SW 1271 (cell line): ENCODE measurements at places on chromosomes 5 and 9.

DNA sequence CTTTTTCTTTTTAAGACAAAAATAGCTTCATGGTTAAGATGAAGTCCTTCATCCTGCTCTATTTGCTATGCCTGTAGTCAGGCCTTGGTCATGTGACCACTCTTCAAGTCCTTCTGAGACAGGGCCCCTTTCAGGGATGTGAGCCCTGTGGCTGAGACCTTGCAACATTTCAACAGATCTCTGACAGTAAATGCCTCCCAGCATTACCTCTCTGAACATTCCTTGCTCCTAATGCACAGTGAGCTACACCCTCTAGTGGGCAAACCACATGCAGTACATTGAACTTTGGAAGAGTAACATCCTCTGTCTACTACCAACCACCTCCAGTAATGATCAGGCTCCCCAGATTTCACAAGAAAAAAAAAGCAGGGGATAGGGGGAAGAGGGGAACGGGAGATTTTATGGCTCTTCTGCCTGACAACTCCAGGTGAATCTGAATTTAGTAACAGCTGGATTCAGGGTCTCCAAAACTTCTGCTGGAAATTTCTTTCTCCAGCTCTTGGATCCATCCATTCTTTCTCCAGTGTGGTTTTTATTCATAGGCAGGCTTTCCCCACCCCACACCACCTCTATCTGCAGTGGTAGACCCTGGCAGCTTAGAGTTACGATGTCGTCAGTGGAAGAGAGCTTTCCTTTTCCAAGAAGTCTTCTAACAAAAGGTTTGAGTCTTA, 8.9 kb upstream of the FBXO38 start:
- DNase-seq = peak; percentile 65

DNA sequence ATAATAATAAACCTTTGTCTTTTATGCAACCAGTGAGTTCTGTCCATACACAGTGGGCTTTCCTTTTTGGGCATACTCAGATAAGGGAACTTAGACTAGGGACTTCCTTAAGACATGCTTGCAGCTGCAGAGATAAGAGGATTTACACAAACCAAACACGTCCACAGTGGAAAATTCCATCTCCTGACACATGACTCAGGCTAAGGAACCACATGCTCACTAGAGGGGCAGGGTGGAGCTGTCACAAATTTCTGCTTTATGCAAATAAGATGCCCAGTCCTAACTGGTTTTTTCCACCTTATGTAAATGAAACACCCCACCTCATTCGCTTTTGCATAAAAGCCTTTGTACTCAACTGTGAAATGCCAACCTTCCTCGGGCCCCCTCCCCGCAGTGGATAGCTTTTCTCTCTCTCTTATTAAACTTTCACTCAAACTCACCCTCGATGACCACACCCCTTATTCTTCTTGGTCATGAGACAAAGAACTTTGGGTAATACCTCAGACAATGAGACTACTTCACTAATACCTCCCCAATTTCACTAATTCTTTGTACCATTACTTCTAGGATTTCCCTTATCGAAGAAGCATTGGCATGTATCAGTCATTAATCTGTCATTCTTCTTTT, 170.3 kb upstream of the FTMT start:
- no peak for DNase-seq

DNA sequence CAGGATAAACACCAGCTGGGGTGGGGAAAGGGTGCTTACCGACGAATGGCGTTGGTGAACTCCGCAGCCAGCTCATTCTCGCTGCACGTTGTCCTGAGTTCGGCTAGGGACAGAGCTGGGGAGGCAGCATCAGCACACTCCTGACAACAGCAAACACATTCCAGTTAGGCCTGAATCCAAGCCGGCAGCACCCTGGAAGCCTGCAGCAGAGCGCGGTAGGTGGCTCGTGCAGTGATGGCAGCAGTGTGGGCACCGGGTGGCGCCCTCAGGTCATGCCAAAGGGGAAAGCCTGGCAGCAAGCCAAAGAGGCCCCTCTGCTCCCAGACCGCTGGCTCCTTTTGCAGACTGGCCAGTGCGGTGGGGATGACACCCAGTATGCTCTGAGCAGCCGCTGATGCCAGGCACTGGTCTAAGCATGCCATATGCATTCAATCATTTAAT, 66.9 kb downstream of the DCP2 start:
- no peak for DNase-seq

- DNase-seq = no peak
These were observed 36.4 kb upstream of the TCF7 start for GRCh38 chr5:134077926-134078580.

GRCh38 chr5:77356740-77357139, 135.4 kb downstream of the WDR41 start:
- no peak for DNase-seq

DNA sequence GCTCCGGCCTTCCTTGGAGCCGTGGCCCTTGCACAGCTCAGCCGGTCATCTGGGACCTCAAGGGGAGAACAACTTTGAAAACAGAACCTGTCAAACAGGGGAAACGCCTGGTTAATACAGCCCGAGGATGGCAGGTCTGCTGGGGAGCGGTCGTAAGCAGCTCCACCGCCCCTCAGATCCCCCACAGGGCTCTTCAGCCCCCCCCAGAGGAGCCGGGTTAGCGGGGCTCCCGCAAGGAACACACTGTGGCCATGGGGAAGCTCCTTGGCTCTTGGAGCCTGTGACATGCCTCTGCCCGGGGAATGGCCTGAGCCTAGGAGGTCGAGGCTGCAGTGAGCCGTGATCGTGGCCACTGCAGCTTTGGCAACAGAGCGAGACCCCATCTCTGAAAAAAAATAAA, 6.8 kb downstream of the TMEM250 start:
- DNase-seq = no peak

DNA sequence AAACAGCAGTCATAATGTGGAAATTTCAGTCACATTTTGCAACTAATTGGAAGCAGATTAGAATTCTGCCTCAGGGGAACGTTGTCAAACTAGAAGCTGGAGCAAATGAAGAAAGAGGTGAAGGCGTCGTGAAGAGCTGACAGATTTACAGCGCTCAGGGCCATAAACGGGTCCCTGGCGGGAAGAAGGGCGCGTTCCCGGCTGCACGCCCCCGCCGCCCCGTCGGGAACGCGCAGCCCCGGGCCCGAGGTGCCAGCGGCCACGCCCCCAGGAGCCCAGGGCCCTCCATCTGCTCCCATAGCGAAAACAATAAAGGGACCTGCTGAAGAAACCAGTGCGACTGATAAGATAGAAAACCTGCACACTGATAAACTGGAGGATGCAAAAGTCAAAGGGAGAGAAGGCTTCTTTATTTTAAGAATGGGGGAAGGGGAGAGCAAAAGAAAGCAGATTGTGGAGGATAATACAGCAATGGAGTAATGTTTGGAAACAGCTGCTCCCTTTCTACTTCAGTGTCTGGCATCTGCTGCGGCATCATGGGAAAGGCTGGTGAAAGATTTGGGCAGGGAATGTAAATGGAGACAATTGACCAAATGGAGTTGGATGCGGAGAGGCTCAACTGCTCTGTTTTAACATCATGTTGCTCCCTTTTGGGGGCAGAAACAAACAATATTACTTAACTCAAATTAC, 11.1 kb downstream of the ZNF608 start:
- DNase-seq = no peak

- no peak for DNase-seq
These were observed 295.7 kb downstream of the ARHGEF28 start for GRCh38 chr5:73921741-73922140.

DNA sequence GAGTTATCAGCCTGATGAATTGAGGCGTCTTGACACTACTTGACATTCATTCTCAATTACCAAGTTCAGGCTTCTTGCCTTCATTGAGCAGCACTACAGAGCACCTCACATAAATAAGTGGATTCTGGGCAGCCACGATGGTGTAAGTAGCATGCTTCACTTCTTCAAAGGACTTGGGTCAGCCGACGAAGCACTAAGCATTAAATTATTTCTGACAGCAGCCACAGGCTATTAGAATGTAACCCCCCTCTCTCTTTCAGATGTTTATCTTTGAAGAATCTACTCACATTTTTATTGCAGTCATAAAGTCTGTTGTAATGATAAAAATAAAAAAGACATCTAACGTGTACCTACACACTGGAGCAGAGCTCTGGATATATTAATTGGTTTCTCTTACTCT, 45.9 kb upstream of the VPS13A start:
- DNase-seq = no peak

DNA sequence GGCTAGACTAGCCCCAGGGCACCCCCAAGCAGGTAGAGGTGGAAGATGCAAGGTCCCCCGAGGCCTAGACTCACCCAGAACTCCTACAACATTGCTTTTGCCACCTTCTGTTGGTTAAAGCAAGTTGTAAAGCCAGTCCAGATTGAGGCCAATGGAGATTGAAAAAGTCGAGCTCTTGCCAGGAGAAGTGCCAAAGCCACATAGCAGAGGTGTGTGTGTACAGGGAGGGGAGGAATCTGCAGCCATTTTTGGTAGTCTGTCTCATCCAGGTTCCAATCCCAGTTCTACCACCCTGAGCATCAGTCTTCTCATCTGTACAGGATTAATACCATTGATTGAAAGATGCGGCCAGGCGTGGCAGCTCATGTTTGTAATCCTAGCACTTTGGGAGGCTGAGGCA, 12.3 kb upstream of the URM1 start:
- no peak for DNase-seq

GRCh38 chr5:159345861-159346260, 15.6 kb upstream of the IL12B start:
- DNase-seq = no peak

DNA sequence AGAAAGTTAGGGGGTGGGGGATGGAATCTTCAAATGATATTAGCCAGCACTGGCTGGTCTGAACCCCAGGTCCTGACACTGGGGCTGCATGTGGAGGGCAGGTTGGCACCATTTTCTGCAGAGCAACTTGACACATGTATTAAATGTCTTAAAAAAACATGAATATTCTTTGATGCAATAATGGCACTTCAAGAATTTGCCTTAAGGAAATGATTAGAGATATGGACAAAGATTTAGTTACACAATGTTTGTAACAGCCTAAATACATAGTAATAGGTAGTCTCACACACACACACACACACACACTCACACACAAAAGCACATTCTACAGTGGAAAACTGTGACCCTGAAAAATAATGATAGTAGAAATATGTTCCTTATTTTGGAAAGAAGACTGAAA, 3.6 kb downstream of the SVEP1 start:
- DNase-seq = no peak

DNA sequence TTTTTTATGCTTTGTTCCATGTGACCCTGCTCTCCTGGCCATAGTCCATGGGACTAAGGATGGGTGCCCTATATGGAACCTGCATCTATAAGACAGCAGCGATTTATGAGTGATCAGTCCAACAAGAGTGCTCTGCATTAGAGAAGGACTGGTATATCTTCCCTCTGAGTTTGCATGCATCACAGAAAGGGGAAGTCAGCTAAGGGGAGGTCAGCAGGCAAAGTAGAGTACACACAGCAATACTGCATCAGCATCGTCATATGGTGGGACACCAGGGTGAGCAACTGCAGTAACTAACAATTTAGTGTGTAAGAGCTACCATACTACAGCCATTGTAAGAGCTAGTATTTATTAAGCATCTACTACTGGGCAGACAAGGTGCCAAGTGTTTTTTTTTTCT, 311.3 kb downstream of the NDUFS4 start:
- DNase-seq = no peak

DNA sequence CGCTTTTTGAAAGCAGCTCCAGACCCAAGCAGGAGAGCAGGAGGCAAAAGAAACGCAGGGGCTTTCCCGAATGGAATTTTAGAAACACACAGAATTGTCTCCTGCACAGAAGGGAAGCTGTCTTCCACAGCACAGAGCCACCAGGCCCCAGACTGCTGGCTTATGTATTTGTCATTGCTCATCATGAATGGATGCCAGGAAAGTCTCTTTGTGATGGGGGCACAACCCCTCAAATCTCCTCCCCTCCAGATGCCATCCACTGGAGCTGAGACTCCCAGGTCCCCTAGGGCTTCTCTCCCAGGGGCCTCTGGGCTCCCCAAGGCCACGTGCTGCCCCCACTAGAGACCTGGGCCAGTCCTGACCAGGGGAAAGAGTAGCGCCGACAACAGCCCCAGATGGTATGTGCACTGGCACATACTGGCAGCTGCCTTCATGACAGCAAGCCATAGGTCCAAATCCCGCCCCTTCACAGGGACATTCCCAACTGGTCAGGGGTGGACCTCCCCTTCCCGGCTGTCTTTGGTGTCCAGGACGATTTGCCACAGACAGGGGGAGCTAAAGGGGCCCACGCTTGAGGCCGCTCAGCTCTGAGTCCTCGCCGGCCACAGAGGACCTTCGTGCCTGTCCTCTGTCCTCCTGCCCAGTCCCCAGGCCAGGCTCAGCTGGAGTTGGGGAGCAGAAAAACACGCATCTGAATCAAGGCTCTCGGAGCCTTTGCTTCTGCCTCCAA, 127.8 kb downstream of the KCNIP1 start:
- peak; percentile 28 for DNase-seq

GRCh38 chr5:1476181-1476966, 31.1 kb upstream of the SLC6A3 start:
- no peak for DNase-seq

DNA sequence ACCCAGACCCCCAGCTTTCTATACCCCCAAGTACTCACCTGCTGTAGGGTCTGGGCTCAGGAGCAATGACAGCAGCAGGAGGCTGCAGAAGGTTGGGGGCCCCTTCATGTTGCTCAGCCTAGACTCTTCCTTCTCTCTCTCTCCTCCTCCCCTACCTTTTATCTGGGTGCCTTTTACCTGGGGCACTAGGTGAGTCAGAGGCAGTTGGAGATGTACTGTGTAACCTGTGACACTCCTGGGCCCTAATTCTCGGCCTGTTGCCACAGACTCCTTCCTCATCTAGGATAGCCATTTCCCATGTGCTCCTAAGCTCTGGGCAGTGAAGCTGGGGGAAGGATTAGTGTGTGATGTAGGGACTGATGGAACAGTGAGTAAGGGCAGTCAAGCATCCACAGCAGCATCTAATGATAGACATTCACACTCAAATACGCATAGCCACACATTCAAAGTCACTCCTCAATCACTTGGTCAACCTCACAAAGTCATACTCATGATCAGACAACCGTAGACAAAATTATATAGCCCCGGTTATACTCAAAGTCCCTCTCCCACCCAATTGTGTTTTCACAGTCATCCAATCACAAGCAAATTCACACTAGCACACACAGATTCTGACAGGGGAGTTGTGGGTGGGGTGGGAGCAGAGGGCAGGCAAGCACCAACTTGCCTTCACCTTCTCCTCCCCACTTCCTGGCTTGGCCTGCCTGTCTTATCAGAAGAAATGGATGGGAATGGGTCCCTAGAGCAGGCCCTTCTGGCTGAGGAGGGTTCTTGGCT, at the start of gene CCL27:
Gene CCL27 (minus strand): TSS at position 132 of the 777 bp plus-strand sequence. CDS start 24 bp downstream, at position 108.
- no peak for DNase-seq

DNA sequence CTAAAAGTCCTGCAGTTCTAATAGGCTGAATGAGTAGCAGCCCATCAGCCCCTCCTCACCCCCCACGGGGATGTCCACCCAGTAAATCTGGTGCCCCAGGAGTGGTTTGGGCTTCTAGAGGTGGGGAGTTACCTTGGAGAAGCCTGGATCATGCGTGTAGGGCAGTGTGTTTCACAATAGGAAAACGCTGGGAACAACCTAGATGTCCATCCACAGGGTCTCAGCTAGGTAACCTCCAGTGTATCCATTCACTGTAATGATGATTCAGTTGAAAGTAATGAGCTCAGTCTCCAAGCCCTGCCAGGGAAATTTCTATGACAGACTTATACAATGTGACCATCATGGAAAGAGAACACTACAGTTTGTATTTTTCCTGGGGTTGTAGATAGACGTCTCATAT, 51.8 kb downstream of the NDST1 start:
- DNase-seq = no peak

GRCh38 chr9:133121198-133121914, at the start of gene RALGDS:
Gene RALGDS (minus strand): TSS chr9:133121240. CDS start chr9:133121154, 86 bp downstream.
- peak; percentile 76 for DNase-seq

- no peak for DNase-seq
These were observed 28.7 kb downstream of the RAD1 start for GRCh38 chr5:34886392-34887119.

- no peak for DNase-seq
These were observed 299.0 kb downstream of the PRELID2 start for GRCh38 chr5:145536133-145536532.
